ENCODE measurements at places on chromosomes 5 and 9.

- no peak overlapping the region for H3K27ac ChIP-seq
- H3K27me3 ChIP-seq, result peaks cover 10% of the 10 kb centered on the region
- peak overlapping the region; percentile 13 for H3K4me3 ChIP-seq
- H3K4me1 ChIP-seq, result peaks cover 5% of the 10 kb centered on the region
These were observed 72.4 kb upstream of the NTRK2 start for GRCh38 chr9:84597131-84597530.

- H3K36me3 ChIP-seq, result no peaks in the 10 kb centered on the region
- H3K27me3 ChIP-seq, result no peaks in the 10 kb centered on the region
- no peak overlapping the region for H3K4me3 ChIP-seq
- H3K27ac ChIP-seq, result no peak overlapping the region
- no peak for DNase-seq
These were observed 216.3 kb downstream of the KIAA0825 start for GRCh38 chr5:94402096-94402495.

DNA sequence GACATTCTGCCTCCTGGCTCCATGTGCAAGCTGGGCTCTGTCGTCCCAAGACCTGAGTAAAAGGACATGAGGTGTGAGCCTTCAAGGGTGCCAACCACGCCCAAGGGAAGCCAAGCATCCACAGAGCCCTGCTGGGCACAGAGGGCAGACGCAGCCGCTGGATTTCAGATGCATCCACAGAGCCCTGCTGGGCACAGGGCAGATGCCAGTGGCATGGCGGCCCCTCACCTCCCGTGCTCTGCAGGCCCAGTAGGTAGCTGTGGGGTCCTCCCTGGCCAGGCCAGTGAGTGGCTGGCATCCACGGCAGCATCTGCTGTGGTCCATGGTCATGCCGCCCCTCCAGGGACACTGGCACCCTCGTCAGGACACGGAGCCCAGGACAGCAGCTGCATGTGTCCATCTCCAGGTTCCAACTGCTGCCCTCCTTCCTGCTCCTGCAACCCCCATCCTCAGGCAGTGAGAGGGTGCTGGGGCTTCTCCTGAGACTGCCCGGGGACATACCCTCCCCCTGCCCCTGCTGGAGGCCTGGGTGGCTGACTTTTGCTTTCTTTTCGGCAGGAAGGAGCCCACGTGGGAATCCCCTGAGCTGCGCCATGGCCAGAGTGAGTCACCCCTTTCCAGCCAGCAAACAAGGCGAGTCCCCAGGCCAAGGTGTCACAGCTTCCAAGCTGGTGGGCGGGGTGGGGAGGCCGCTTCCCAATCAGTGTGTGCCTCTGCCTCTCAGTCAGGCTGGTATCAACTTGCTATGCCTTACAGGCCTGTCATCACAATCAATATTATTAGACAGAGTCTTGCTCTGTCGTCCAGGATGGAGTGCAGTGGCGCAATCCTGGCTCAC lies 4.0 kb upstream of the TRAF2 start:
- peak overlapping the region; percentile 87 for H3K4me3 ChIP-seq
- H3K27me3 ChIP-seq, result no peaks in the 10 kb centered on the region
- peaks cover 14% of the 10 kb centered on the region for H3K4me1 ChIP-seq
- DNase-seq, result peak; percentile 68
- no peaks in the 10 kb centered on the region for H3K36me3 ChIP-seq

DNA sequence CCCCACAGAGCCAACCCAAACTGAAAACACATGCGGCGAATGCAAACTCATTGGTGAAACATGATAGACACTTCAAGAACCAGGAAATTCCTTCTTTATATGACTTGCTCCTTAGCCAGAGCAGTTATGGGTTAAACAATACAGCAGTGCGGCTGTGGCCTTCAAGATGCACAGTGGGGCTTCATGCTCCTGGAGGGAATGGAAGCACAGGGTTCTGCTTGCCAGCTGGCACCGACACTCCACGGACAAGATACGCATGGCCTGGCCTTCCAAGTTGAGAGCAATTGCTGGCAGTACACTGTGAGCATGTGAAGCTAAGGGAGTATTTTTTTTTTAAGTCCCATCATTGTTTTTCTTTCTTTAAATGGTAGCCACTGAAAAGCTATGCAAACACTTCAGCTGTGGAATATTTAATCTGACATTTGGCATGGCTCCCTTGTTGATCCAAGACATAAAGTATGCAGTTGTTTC lies 451.6 kb upstream of the CD180 start:
- no peak for DNase-seq
- no peak overlapping the region for H3K27ac ChIP-seq
- H3K36me3 ChIP-seq, result no peaks in the 10 kb centered on the region

DNA sequence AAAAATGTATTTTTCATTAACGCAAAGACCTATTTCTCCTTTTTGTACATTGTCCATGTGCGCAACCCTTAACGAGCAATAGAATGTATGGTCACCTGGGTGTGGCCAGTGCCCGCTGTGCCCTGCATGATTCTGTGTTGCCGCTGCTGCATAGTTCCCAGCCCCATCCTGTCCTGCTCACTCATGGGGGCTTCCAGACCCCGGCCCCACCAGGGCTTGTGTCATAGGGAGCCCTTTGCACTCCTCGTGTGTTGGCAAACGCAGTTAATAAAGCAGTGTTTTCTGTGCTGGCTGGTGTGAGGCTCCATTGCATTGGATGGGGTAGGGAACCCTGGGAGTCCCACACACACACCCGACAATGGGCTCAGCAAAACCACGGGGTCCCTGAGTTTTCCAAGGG lies 49.7 kb downstream of the SAR1B start:
- peaks cover 2% of the 10 kb centered on the region for H3K36me3 ChIP-seq
- peak overlapping the region; percentile 29 for H3K27ac ChIP-seq
- H3K27me3 ChIP-seq, result no peaks in the 10 kb centered on the region
- peaks cover 24% of the 10 kb centered on the region for H3K4me1 ChIP-seq

DNA sequence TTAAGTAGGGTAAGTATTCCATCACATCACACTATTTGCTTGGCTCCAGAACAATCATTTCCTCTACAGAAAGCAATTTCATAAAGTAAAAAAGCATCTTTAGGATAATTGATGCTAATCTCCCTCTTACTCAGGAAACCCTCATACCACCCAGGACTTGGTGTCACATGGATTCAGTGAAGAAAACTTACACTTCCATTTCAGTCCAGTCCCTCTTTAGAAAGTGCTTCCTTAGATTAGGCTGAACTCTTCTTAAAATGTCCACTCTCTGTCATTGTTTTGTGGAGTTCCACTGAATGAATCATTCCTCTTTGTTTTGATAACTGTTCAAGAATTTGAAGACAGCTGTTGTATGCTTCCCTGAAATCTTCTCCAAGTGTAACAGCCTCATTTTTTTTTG lies 144.0 kb upstream of the ZNF462 start:
- H3K27ac ChIP-seq, result no peak overlapping the region
- H3K27me3 ChIP-seq, result no peaks in the 10 kb centered on the region

GRCh38 chr9:89804766-89805531 lies 200.1 kb downstream of the GADD45G start:
- H3K36me3 ChIP-seq, result peaks cover 2% of the 10 kb centered on the region
- peaks cover 4% of the 10 kb centered on the region for H3K4me1 ChIP-seq
- H3K27ac ChIP-seq, result no peak overlapping the region
- DNase-seq, result no peak
- peaks cover 26% of the 10 kb centered on the region for H3K27me3 ChIP-seq

GRCh38 chr5:14039063-14039462 lies 94.6 kb upstream of the DNAH5 start:
- H3K36me3 ChIP-seq, result no peaks in the 10 kb centered on the region
- no peak overlapping the region for H3K4me3 ChIP-seq
- H3K27me3 ChIP-seq, result peaks cover 14% of the 10 kb centered on the region
- no peak overlapping the region for H3K27ac ChIP-seq
- no peak for DNase-seq

DNA sequence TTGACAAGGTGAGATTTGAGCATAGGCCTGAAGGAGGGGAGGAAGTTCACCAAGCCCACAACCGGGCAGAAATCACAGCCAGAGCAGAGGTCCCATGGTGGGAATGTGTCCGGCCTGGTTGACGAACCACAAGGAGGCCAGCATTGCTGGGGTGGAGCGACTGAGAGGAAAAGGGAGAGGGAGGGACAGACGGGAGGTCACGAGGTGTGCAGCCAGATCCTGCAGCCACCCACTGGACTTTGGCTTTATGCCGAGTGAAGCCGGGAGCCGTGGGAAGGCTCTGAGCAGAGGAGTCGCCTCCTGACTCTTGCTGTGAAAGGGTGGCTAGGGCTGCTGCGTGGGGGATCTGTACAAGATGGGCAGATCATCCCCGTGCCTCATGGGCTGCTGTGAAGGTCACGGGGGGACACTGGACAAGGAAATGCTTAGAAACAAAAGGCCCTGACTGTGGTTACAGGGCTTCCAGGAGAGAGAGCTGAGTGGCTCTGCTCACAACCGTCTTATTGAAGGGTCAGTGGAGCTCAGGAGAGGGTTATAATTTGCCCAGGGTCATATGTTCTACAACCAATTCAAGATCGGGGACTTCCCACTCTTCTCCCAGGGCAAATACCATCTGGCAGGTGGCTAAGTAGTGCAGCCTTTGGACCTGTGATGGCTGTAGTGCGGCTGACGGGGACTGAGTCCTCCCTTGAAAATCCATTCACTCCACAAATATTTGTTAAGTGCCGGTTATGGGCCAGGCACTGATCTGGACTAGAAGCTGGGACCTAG lies 15.6 kb upstream of the CD74 start:
- H3K27me3 ChIP-seq, result peaks cover 12% of the 10 kb centered on the region
- H3K4me1 ChIP-seq, result peaks cover 7% of the 10 kb centered on the region

GRCh38 chr9:121675969-121676822 lies 24.8 kb downstream of the DAB2IP start:
- peaks cover 60% of the 10 kb centered on the region for H3K27me3 ChIP-seq
- peaks cover 5% of the 10 kb centered on the region for H3K4me1 ChIP-seq
- no peak overlapping the region for H3K27ac ChIP-seq
- no peak for DNase-seq
- no peak overlapping the region for H3K4me3 ChIP-seq

DNA sequence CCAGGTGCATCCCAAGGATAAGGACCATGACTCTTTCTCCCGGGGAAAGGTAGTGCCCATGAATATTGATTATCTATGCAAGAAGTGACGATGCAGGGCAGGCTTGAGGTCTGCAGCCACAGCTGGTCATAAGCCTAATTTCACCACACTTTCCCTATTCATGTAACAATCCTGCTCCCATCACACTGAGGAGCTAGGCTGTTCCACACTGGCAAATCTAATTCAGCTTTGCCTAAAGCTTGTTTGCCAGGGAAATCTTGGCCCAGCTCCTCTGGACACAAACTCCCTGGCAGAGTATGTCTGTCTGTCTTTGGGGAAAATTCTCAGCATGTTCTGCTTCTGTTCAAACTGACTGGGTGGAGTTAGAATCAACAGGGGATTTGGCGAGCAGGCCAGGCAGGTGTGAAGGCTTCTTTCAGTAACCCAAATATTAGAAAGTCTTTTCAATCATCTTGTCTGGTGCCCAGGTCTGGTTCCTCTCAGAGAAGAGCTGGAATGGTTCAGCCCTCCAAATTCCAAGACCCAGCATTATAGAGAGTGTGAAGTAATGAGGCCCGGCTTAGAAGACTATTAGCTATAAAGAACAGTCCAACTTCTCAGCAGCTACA lies 88.5 kb upstream of the SPDL1 start:
- no peaks in the 10 kb centered on the region for H3K4me1 ChIP-seq
- no peak overlapping the region for H3K4me3 ChIP-seq
- H3K27me3 ChIP-seq, result peaks cover 32% of the 10 kb centered on the region
- no peaks in the 10 kb centered on the region for H3K36me3 ChIP-seq

GRCh38 chr9:99031319-99031718 lies 73.6 kb upstream of the TGFBR1 start:
- no peak overlapping the region for H3K27ac ChIP-seq
- no peak overlapping the region for H3K4me3 ChIP-seq
- peaks cover 18% of the 10 kb centered on the region for H3K4me1 ChIP-seq
- H3K27me3 ChIP-seq, result no peaks in the 10 kb centered on the region

DNA sequence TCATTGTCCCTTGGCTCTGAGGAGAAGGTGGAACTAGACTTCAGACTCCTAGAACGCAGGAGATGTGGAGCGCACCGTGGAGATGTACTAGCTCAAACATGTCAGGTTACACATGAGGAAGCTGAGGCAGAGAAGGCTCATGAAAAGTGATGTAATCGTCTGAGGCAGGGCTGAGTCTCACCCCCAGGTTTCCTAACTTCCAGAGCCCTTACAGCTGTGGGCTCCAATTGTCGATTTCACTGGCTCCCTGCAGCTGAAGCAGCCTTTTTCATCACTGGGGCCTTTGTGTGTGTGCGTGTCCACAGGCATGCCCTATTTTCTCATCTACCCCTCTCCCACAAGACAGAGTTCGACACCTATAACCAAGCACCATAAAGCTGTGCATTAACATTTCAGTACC lies 370.6 kb downstream of the NTRK2 start:
- DNase-seq, result no peak
- H3K36me3 ChIP-seq, result no peaks in the 10 kb centered on the region
- no peak overlapping the region for H3K4me3 ChIP-seq
- no peak overlapping the region for H3K27ac ChIP-seq
- no peaks in the 10 kb centered on the region for H3K4me1 ChIP-seq

GRCh38 chr5:78458843-78459242 lies 98.4 kb downstream of the SCAMP1 start:
- no peak overlapping the region for H3K27ac ChIP-seq
- H3K27me3 ChIP-seq, result no peaks in the 10 kb centered on the region
- no peak overlapping the region for H3K4me3 ChIP-seq
- H3K36me3 ChIP-seq, result peaks cover 8% of the 10 kb centered on the region
- H3K4me1 ChIP-seq, result peaks cover 3% of the 10 kb centered on the region

GRCh38 chr5:125266106-125266505 lies 519.7 kb upstream of the ZNF608 start:
- no peak overlapping the region for H3K27ac ChIP-seq
- no peak for DNase-seq
- H3K36me3 ChIP-seq, result no peaks in the 10 kb centered on the region
- H3K4me3 ChIP-seq, result no peak overlapping the region

DNA sequence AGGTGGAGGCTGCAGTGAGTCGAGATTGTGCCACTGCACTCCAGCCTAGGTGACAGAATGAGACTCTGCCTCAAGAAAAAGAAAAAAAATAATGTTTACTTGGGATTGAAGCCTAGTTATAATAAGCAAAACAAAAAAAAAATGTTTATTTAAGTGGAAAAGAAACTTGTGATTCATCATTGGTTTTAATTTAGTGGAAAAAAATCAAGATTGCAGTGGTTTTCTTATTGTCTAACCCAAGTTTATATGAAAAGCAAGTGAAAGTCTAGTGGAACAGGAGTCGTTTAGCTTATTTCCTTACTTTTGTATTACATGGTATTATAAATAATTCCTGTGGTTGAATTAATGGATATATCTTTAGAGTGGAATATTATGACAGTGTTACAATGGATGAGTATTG lies 8.4 kb downstream of the CNOT8 start:
- peaks cover 7% of the 10 kb centered on the region for H3K36me3 ChIP-seq
- H3K27ac ChIP-seq, result peak overlapping the region; percentile 27
- peaks cover 23% of the 10 kb centered on the region for H3K4me1 ChIP-seq

GRCh38 chr5:178529080-178529479 lies 61.1 kb downstream of the COL23A1 start:
- no peak overlapping the region for H3K27ac ChIP-seq
- peaks cover 4% of the 10 kb centered on the region for H3K27me3 ChIP-seq
- H3K36me3 ChIP-seq, result no peaks in the 10 kb centered on the region
- H3K4me3 ChIP-seq, result no peak overlapping the region
- DNase-seq, result no peak

DNA sequence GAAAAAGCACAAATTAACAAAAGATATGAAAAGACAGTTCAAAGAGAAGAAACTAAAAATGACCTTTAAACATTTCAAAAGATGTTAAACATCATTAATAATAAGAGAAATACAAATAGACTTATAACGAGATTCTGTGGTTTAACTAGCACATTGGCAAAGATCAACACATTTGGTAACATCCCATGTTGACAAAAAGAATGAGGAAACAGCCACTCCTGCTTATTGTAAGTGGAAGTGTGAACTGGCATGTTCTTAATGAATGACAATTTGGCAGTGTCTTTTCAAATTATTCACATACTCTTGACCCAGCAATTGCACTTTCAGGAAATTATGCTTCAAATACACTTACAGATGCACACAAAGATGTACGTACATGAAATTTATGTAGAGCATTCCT lies 176.3 kb downstream of the TLE1 start:
- no peaks in the 10 kb centered on the region for H3K4me1 ChIP-seq
- no peak overlapping the region for H3K4me3 ChIP-seq
- H3K27me3 ChIP-seq, result no peaks in the 10 kb centered on the region
- no peak overlapping the region for H3K27ac ChIP-seq
- no peaks in the 10 kb centered on the region for H3K36me3 ChIP-seq
